ENCODE measurements at places on chromosomes 2 and 18.
A peak's percentile ranks its signal among the peaks of the same experiment; 100 is the strongest.

DNA sequence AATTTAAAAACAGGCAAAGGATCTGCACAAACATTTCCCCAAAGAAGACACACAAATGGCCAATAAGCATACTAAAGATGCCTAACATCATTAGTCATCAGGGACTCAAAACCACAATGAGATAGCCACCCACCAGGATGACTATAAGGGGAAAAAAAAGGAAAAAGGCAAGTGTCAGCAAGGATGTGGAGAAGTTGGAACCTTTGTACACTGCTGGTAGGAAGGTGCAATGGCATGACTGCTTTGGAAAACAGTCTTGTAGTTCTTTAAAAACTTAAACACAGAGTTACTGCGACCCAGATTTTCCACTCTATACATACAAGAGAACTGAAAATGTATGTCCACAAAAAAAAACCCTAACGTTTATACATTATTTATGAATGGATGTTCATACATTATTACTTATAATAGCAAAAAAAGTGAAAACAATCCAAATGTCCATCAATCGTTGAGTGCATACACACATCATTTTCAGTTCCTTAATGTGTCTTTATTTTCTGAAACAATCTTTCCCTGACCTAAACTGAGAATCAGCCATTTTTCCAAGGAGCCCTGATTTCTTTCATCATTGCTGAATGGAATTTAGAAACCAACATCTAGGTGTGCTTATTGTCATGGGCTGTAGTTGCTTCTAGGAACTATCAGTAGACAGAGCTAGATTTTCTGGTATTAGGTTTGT is 64.7 kb upstream of the TLK1 start:
- H3K4me3 ChIP-seq, result no peak overlapping the region
- no peak overlapping the region for H3K27ac ChIP-seq
- H3K27me3 ChIP-seq, result no peaks in the 10 kb centered on the region
- H3K4me1 ChIP-seq, result peaks cover 11% of the 10 kb centered on the region
- DNase-seq, result peak; percentile 40

- H3K27ac ChIP-seq, result no peak overlapping the region
- no peaks in the 10 kb centered on the region for H3K27me3 ChIP-seq
Observed at GRCh38 chr2:115163572-115163971, 721.1 kb downstream of the DPP10 start.

GRCh38 chr2:232013701-232014353 is 52.3 kb downstream of the DIS3L2 start:
- H3K4me3 ChIP-seq, result peak overlapping the region; percentile 3
- H3K27ac ChIP-seq, result peak overlapping the region; percentile 78
- H3K36me3 ChIP-seq, result no peaks in the 10 kb centered on the region
- H3K4me1 ChIP-seq, result peaks cover 57% of the 10 kb centered on the region
- DNase-seq, result peak; percentile 97

DNA sequence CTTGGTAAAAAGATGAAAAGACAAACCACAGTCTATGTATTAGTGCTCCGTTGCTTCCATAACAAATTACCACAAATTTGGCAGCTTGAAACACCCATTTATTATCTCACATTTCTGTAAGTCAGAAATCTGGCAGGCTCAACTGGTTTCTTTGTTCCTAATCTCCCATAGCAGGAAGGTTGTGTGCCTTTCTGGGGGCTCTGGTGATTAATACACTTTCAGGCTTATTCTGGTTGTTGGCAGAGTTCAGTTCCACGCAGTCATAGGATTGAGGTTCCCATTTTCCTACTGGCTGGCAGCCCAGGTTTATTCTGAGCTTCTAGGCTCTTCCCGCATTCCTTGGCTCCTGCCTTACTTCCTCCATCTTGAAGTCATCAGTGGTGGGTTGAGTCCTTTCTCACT is 189.3 kb downstream of the ANAPC1 start:
- no peak overlapping the region for H3K4me3 ChIP-seq

DNA sequence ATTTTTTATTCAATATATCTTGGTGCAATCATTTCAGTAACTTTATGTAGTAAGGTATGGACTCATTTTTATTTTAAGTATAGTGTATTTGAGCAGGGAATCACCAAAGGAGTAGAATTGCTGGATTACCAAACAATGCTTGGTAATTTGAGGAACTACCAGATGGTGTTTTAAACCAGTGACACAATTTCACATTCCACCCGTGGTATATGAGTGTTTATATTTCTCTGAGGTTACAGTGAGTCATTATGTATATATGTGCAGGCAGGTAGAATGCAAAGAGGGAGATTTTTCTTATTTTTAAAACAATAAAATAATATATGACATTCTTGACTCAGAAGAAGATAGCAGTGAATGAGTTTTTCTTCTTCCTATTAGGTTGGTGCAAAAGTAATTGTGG is 596.9 kb downstream of the DCC start:
- no peaks in the 10 kb centered on the region for H3K36me3 ChIP-seq
- peaks cover 5% of the 10 kb centered on the region for H3K4me1 ChIP-seq
- H3K4me3 ChIP-seq, result no peak overlapping the region
- no peaks in the 10 kb centered on the region for H3K27me3 ChIP-seq
- no peak for DNase-seq

GRCh38 chr2:99183025-99183424 is 2.0 kb downstream of the MRPL30 start:
- no peak for DNase-seq
- no peak overlapping the region for H3K27ac ChIP-seq
- peaks cover 3% of the 10 kb centered on the region for H3K36me3 ChIP-seq

- no peak overlapping the region for H3K4me3 ChIP-seq
- H3K27me3 ChIP-seq, result no peaks in the 10 kb centered on the region
Observed at GRCh38 chr18:79553696-79554095, 125.9 kb upstream of the CTDP1 start.

DNA sequence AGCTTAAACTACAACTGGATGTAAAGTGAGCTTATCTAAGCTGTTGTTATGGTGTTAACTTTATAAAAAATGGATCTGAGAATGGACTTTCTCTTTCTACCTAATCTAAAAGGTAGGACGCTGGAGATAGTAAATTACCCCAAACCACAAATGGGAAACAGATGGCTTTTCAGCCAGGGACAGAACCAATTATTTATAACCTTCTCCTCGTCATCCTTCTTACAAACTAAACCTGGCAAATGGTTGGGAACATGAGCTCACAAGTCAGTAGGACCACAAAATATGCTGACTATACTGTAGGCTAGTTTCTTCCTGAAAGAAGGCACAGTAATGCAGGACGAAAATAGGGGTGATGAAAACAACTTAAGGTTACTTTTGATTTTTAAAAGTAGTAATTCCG is 32.7 kb upstream of the ZDBF2 start:
- no peaks in the 10 kb centered on the region for H3K27me3 ChIP-seq
- no peaks in the 10 kb centered on the region for H3K36me3 ChIP-seq
- H3K4me1 ChIP-seq, result no peaks in the 10 kb centered on the region
- DNase-seq, result no peak

GRCh38 chr18:62030091-62030985 is 137.5 kb upstream of the RNF152 start:
- H3K4me3 ChIP-seq, result no peak overlapping the region
- peaks cover 17% of the 10 kb centered on the region for H3K4me1 ChIP-seq
- no peaks in the 10 kb centered on the region for H3K27me3 ChIP-seq
- H3K27ac ChIP-seq, result peak overlapping the region; percentile 55
- DNase-seq, result peak; percentile 61
- no peaks in the 10 kb centered on the region for H3K36me3 ChIP-seq

GRCh38 chr2:18046558-18047212 is 168.2 kb downstream of the KCNS3 start:
- DNase-seq, result no peak
- H3K27ac ChIP-seq, result peak overlapping the region; percentile 99
- no peaks in the 10 kb centered on the region for H3K36me3 ChIP-seq
- H3K4me1 ChIP-seq, result peaks cover 29% of the 10 kb centered on the region

DNA sequence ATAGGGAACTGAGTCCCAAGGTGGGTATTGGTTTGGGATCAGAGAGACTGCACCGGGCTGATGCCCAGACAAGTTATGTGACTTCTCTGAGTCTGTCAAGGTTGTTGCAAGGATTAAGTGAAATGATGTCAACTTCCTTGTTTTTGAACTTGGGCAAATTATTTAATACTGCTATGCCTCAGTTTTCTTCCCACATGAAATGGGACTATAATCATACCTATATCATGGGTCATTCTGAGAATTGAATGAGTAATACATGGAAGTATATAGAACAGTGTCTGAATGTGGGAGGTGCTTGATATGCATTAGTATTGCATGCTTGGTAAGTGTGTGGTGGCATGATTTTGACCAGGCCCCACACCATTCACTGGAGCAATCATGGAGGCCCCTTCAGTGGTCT is 99.0 kb downstream of the PRKCE start:
- H3K4me3 ChIP-seq, result no peak overlapping the region
- no peaks in the 10 kb centered on the region for H3K36me3 ChIP-seq
- H3K4me1 ChIP-seq, result no peaks in the 10 kb centered on the region
- no peak for DNase-seq
- no peaks in the 10 kb centered on the region for H3K27me3 ChIP-seq

GRCh38 chr2:128692895-128693742 is 374.5 kb upstream of the HS6ST1 start:
- H3K4me3 ChIP-seq, result no peak overlapping the region
- peak; percentile 73 for DNase-seq
- H3K4me1 ChIP-seq, result peaks cover 11% of the 10 kb centered on the region
- H3K27ac ChIP-seq, result no peak overlapping the region

DNA sequence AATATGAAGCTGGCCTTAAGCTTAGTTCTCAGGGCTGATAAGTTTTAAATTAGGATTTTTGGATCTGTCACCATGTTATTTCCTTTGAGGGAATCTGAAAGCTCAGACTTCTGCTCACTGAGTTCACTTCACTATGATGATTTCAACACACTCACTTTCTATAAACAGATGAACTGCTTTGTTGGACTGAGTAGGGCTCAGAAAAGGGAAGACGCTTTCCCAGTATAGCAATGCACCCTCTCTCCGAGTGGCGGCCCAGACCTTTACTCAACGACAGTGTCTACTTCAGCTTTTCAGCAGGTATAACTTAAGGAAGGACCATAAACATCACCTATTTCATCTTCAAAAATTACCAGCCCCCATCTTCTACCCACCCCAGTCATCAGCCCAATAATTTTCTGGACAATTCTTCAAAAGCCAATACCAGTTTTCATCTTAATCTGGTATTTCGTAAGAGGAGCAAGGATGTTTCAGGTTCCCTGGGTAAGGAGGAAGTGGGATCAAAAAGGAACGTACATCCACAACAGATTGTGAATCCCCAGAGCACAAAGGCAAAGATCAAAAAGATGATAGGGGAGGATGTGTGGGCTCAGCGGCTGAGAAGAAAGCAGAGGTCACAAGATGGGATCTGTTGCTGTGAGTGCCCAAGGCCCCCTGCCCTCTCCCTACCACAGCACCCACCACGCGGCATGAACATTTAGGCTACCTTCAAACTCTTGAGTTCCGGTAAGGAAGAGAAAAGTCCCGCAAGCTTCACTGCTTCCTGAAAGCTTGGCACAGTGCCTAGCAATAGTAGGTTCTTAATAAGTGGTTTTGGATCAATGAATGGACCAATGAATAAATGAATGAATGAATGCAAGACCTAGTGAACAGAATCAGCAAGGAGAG is 41.9 kb downstream of the LPIN2 start:
- no peaks in the 10 kb centered on the region for H3K4me1 ChIP-seq
- no peaks in the 10 kb centered on the region for H3K36me3 ChIP-seq
- H3K4me3 ChIP-seq, result no peak overlapping the region
- H3K27ac ChIP-seq, result no peak overlapping the region

DNA sequence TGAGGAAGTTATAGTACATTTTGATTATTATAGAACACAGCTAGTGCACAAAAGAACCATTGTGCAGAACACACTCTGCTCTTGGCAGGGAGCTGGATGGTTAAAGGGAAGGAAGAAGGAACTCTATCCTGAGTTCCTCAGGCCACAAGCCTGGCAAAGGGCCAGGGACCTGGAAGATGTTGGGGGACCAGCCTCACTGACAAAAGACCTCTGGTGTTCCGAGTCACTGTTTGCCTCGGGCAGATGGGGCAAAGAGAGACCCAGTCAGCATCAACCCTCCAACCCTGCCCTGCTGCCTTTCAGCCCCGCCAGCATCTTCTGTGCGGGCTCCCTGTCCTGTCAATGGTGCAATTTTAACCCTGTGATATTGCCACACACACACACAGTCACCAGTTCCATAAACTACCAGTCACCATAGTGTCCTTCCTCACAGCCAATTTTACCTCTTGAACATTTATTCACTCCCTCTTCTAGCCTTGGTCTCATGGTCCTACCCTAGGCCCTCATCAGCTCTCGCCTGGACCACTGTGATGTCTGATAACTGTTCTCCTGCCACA is 21.9 kb downstream of the NEMP2 start:
- no peaks in the 10 kb centered on the region for H3K27me3 ChIP-seq
- H3K4me1 ChIP-seq, result no peaks in the 10 kb centered on the region
- H3K27ac ChIP-seq, result no peak overlapping the region

- no peaks in the 10 kb centered on the region for H3K27me3 ChIP-seq
- no peak overlapping the region for H3K27ac ChIP-seq
- no peak overlapping the region for H3K4me3 ChIP-seq
- no peaks in the 10 kb centered on the region for H3K4me1 ChIP-seq
- DNase-seq, result no peak
- no peaks in the 10 kb centered on the region for H3K36me3 ChIP-seq
Observed at GRCh38 chr18:37694516-37694915, 128.9 kb upstream of the CELF4 start.

DNA sequence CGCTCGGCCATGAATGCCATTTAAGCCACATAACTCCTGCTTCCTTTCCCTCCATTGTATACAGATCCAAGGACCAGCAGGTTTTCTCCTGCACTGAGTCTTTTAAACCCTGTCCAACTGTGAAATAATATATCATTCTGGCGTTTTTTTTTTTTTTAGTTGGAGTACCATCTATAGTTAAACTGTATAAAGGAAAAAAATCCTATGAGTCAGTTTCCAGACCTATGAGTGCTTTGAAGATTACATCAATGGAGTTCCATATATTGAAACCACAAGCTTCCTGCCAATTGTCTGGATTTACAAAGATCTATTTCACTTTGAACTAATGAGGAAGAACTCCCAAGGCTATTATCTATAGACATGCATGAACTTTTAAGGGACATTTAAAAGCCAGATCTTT is 2.4 kb upstream of the MALT1 start:
- H3K4me3 ChIP-seq, result no peak overlapping the region
- H3K36me3 ChIP-seq, result no peaks in the 10 kb centered on the region
- DNase-seq, result no peak
- peaks cover 4% of the 10 kb centered on the region for H3K4me1 ChIP-seq
- H3K27ac ChIP-seq, result no peak overlapping the region

DNA sequence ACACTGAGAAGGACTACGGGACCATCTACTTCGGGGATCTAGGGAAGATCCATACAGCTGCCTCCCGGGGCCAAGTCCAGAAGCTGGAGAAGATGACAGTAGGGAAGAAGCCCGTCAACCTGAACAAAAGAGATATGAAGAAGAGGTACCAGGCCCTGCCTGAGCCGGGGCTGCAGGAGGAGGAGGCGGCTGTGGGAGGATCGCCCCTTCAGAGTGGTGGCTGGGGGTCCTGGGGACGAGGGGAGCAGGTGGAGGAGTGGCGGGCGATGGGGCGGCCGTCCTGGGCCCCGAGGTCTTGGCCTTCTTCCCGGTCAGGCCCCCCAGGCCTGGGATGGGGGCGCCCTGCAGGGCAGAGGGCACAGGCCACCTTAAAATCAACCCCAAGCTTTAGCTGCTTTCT is 524 bp downstream of the ANKRD30B start:
- no peaks in the 10 kb centered on the region for H3K4me1 ChIP-seq
- no peaks in the 10 kb centered on the region for H3K36me3 ChIP-seq
- no peak overlapping the region for H3K4me3 ChIP-seq
- H3K27ac ChIP-seq, result no peak overlapping the region

- no peaks in the 10 kb centered on the region for H3K4me1 ChIP-seq
- no peak overlapping the region for H3K27ac ChIP-seq
- DNase-seq, result no peak
- no peak overlapping the region for H3K4me3 ChIP-seq
Observed at GRCh38 chr2:23696752-23697045, 230.2 kb downstream of the ATAD2B start.

GRCh38 chr2:120625865-120626560 is 109.7 kb upstream of the GLI2 start:
- no peak overlapping the region for H3K27ac ChIP-seq
- H3K4me3 ChIP-seq, result no peak overlapping the region
- no peaks in the 10 kb centered on the region for H3K4me1 ChIP-seq
- no peak for DNase-seq
- no peaks in the 10 kb centered on the region for H3K36me3 ChIP-seq
